T follicular helper cell (primary cell): ENCODE measurements at places on chromosomes 3 and 15.

GRCh38 chr3:22713936-22714335, 489.2 kb upstream of the UBE2E2 start:
- no peak for DNase-seq

DNA sequence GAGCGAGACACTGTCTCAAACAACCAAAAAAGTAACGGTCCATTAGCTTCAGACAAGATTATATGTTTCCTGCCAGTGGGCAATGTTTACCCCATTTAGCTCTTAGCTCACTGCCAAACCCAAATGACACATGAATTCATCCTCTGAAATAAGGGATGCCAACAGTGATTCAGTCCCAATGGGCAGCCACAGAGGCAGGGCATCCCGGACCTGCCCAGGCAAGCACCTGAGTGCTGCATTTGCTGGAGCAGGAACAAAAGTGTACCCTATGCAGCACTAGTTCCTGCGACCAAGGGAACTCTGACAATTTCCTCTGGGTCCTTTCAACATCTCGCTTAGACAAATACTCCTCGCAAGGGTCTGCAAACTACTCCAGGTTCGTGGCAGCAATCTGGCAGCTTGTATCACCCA, 8.0 kb downstream of the IP6K2 start:
- no peak for DNase-seq

- no peak for DNase-seq
Measured at GRCh38 chr3:16028604-16029003, 145.9 kb upstream of the GALNT15 start.

GRCh38 chr3:30286007-30286669, 320.3 kb upstream of the TGFBR2 start:
- no peak for DNase-seq

DNA sequence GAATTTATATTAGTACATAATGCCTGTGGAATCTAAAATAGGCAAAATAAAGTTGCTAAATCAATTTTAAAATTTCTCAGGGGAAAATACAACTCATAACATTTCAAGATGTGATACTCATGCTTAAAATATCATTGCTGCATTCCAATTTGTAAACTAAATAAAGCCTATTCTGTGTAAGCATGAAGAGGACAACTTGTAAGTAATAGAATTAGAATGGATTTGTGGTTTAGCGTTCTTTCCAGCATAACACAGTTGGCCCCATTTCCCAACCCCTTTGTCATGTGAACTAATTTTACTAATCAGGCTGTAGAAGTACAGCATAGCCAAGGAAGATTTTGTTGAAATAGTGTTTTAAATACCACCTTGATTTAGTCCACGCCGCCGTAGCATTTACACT, 437.2 kb downstream of the SI start:
- DNase-seq: no peak

- DNase-seq: no peak
Measured at GRCh38 chr15:68543165-68544008, 35.4 kb upstream of the CORO2B start.

DNA sequence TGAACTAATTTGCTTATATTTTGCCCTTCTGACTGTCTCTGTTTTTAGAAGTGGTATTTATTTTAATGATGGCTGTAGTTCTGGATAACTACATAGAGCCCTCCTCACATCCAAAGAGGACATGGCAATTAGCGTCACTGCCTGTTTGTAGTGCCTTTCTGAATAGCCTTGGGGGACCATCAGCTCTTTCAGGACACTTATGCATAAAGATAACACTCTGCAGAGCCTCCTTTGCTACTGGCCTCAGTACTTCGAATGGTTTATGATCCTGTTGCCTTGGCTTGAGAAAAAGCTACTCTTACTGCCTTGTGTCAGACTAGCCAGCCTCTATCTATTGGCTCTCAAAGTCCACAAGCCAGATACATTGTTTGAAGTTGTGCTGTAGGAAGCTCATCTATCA, 105.4 kb upstream of the SPRED1 start:
- no peak for DNase-seq

DNA sequence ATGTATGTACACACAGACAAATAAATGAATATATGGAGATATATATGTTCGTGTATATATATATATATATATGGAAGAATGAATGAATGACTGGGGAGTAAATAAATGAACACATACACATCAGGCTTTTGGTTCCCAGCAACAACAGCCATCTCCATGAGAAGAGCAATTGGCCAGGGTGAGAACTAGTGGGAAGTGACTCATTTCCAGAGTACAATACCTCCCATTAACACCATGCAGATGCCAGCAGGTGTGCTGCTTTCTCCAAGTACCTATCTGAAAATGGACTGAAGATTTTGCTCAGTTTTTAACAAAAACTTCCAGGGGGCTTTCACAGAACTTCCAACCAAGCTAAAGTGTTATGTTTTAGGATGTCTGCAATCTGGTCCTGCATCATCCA, 179.8 kb upstream of the SLC2A2 start:
- DNase-seq: no peak

GRCh38 chr15:67022587-67023105, 42.8 kb upstream of the SMAD3 start:
- no peak for DNase-seq

DNA sequence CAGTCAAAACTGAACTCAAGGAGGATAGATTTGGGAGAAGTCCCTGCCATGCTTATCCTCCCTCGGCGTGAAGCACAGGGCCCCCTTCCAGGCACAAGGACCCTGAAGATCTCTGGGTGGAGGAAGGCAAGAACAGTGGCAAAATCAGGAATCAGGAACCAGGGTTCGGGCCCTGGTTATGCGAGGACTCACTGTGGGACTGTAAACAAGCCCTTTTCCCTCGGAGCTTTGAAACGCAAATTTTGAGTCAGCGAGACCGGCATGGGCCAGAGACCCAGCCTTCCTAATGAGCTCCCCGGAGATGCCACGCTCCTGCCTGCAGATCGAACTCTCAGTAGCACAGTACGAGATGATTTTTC, 70.1 kb downstream of the SLC12A8 start:
- no peak for DNase-seq

- no peak for DNase-seq
Measured at GRCh38 chr15:90192961-90193786, 8.0 kb upstream of the SEMA4B start.

DNA sequence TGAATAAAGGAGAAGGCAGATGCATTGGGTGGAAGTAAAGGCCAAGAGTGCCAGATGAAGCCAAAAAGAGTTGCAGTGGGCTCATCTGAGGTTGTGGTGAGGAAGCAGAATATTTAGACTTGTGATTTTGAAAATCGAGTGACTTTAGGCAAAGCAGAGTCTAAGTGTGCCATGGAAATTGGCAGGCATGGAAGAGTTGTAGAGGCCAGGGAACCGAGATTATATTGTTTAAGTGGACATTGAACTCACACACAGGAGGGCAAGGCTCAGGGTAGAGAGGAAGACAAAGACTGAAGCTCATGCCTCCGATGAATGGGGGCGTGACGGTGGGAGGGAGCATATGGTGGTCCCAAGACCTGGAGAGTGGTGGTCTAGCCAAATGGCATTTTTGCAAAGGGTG, 347.5 kb downstream of the EPHB1 start:
- no peak for DNase-seq

DNA sequence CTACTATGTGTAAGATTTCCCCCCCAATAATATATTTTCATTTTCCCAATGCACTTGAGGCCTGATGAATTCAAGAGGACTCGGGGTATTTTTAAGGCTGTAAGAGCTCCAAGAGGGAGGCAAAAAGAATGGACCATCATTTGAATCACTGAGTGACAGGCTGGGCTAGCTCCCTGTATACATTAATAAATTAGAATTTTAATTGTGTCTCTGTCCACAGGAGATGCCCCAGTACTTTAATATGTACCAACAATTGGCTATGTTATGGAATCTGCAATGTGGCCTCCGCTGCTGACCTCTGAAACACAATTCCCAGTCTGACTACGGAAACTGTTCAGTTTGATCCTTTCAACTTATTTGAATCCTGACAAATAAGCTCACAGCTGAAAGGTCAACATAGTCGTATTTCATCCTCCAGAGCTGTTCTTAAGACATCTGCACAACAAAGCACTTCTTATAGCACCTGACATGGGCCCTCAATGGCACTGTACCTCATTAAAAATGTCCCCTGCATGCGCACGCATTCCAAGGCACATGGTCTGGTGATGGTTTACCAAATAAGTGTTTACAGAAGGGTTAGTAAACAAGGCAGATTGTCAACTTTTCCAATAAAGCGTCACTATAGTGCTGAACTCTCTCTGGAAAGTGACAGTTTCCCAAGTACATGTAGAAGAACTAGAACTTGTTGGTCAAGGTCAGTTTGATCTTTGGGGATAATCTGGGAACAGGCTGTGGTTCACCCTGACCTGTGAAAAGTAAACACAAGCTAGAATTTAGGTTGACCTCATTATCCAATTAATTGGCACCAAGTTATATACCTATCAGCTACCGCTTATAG, 472.9 kb downstream of the FOXP1 start:
- DNase-seq: no peak

DNA sequence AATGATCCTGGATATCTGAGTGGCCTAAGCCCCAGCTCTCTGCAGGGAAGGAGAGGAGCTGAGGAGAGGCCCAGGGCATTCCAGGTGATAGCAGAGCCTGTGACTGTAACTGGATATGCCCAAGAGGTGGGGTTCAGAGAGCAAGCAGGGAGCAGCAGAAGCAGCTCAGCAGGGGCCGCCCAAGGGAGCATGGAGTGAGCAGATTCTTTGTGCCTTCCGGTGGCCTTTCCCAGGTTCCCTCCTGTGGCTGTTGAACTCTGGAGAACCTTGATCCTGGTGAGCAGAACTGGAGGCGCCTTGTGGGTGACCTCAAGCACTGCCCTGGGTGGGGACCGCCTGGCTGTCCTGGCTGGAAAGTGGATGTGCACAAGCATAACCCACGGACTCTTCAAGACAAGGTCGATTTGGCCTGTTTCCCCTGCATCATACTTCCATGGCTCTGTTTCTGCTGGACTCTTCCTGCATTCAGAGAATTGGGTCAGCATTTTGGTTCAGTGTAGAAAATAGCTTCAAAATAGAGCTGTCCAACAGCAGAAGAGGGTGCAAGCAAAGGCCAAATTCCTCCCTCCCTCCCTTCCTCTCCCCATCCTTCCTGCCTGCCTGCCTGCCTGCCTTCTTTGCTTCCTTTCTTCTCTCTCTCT, 76.1 kb downstream of the ARNT2 start:
- no peak for DNase-seq

DNA sequence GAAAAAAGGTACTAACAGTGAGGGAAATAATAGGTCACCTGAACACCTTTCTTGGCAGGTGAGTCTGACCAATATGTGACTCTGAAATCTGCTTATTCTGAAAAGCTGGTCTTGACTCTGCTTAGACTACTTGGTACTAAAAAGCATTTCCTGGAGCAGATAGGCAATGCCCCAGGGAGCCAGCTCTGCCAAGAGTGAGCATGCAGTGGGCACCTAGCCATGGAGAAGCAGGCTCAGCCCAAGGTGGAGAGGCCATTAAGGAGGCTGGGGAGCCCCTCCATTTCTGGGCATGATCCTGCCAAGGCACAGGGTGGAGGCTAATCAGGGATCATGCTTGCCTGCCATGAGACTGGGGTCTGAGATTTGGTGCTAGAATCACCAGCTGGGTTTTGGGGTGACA, 1.6 kb upstream of the LTF start:
- DNase-seq: no peak

GRCh38 chr3:19920401-19921080, 13.5 kb downstream of the EFHB start:
- no peak for DNase-seq

DNA sequence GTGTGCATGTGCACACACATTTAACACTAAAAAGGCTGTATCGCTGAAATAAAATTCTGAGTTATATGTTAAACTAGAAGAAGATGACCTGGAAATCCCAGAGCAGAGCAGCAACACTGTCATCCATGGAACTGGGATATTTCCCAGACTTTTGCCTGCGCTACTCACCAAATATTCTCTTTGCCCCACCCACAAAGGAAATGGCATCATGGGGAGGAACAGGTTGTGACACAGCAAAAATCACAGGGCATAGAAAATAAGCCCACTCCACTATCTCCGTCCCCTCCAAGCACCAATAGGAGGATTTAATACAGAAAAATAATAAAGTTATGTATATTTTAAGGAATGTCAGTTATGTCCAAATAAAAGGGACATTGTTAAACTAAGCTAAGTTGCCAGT, 71.7 kb downstream of the COL8A1 start:
- DNase-seq: no peak

- no peak for DNase-seq
Measured at GRCh38 chr15:37133602-37134001, 33.3 kb upstream of the MEIS2 start.

DNA sequence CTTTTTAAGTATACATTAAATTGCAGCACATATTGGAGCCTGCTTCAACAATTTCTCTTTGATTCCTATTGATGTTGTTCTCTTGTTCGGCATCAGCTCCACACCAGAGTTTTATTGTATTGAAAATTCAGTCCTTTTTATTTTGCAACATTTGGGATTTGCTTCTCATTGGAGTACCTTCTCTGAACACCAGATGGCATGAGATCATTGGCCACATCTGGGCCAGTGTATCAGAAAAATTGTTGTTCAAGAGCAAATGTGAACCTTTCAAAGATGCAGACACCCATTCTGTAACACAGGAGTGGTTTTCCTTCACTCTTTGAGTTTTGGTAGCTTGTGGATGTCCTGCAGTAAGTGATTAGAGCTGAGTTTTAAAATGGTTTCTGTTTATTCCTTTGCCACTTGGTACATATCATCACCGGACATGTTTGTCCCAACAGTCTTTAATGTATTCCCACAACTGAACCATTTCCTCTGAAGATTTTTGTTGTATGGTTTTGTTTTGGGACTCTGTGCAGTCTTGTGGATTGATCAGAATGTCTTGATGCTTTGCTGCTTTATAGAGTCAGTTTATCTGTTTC, 96.1 kb downstream of the MCTP2 start:
- DNase-seq: no peak

DNA sequence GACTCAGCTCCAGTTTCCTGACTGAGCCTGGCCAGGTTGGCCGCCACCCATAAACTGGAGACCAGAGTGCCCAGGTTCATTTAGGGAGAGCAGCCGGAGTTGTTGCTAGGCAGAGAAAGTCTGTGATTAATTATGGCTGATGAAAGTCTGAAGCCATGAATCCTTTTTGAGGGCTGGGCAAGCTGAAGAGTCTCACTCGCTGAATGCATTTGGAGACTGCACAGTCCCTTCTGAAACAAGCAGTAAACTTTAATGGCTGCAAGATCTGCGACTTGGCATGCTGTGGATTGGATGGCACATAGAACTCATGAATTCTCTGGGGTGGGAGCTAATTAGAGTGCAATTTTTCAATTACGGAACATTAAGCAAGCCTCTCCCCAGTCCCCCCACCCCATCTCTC, 282.1 kb downstream of the RPLP1 start:
- DNase-seq: no peak

DNA sequence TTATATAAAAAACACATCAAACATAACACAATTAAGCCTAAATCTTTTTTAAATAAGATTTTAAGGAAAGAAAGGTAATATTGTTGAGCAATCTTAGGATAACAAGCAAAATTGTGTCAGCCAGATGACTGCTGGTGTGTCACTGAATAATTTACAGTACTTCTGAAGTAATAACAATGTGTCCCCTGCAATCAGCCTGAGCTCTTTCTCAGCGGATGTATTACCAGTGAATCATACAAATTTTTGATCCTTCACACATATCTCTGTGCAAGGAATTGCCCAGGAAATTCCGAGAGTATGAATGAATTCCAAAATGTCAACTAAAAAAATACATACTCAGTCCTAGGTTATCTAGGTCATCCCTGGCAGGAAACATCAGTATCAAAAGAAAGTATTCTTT, 76.6 kb upstream of the PTX3 start:
- no peak for DNase-seq
